Epithelial cell of prostate (primary cell): ENCODE measurements at places on chromosomes 5 and 9.
A peak's percentile ranks its signal among the peaks of the same experiment; 100 is the strongest.

DNA sequence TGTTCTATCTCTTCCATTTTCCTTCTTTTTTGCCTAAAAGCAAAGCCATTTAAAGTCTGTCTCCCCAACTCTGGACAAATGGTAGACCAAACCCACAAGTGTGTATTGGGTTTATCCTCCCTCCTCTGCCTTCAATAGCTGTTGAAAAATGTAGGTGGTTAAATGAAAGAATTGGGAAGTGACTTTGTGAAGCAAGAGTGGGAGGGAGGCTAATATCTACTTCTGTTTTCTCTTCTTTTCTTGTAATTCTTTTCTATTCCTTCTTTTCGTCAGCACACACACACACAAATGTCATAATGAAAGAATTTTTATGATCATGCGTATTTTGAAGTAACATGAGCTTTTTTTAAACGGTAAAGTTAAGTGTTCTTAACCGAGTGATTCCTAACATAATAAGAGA, 3.8 kb downstream of the CCDC152 start:
- DNase-seq, result no peak

DNA sequence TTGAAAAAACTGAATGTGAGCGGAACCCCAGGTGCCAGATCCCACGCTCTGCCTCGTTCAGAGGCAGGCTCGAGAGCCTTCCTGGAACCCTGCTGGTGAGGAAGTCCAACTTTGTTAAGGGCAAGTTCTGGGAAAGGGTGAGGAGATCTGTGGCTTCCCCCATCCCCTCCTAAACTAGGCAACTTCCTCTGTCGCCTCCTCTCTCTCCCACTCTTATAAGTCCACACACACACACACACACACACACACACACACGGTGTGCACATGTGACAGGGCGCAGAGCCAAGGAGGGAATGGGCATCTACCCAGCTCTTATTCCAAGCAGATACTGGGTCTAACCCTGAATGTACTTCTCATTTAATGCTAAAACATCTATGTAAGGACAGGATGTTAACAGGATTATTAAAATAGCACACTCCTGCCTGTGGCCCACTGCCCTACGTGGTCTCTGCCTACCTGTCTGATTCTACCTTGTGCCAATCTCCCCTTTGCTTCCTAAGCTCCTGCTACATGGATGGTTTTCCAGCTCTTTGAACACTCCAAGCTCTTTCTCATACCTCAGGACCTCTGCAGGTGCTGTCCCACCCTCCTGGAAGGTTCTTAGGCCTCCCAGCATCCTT, 72.4 kb upstream of the FBXW11 start:
- DNase-seq, result no peak

DNA sequence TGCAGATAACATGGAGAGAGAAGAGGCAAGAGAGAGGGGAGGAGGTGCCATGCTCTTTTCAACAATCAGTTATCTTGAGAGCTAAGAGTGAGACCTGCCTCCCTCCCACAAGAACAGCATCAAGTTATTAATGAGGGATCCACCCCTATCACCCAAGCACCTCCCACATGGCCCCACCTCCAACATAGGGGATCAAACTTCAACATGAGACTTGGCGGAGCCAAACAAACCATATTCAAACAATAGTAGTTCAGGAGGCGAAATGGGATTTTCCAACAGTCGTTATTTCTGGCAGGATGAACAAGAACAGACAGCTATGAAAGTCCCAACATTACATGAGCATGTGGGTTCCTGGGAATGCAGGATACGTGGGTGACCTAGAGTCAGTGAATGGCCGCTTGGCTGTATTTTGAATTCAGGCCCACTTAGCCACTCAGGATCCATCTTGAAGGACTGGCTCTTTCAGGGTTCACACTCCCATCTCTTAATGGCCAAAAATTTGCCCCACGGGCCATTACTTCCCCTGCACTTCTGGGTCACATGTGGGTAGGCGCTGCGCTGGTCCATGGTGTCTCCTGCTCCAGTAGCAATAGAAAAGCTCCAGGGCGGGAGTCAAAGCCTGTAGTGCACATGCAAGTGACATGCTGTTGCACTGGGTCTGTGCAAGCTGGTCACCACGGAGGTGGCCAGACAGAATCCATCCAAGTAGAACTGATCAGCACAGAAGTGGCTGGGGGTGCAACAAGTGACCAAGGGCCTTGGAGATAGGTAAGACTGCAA, 7.1 kb upstream of the FAF2 start:
- no peak for DNase-seq

DNA sequence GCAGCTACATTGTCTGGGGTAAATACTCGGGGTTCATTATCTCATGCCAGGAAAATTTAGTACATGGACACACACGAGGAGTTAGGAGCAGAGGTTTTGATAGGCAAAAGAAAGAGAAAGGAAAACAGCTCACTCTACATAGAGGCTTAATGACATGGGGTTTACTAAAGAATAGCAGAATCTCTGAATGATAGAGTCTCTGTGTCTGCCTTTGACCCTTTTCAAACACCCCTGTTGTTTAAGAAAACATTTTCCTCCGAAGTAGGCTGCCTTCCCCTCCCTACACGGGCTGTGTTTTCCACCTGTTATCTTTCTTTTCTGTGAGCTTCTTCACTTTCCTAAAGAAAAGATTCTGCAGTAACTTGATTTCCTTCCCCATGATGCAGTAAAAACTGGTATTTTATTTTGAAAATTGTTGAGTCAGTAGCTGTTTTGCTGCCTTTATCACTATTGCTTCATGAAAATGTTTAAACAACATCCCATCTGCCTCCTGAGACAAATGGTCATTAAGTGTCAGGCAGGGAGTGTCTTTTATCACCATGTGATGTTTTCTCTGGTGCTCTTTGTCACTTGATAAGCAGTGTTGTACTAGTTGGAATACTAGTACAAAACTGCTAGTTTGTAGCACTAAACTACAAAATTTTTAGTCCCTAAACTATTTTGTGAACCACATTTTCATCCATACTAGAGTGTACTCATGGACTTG, 76.6 kb downstream of the PPIC start:
- DNase-seq, result no peak

DNA sequence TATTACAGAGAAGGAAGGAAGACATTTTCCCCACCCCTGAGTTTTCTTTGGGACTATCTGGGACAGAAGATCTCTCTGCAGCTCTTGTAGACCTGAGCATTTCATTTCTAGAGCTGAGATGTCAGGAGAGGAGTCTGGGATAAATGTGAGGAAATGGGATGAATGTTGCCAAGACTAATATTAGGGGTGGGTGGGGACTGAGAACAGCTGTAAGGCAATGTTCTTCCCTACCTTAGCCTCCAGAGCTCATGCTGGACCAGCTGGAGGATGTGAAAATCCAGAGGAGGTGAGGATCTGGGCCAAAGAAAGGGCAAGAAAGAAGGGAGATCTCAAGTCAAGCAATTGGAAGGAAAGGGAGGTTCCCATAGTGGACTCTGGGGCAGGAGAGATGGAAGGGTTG, 23.1 kb upstream of the FOXD1 start:
- DNase-seq, result no peak

DNA sequence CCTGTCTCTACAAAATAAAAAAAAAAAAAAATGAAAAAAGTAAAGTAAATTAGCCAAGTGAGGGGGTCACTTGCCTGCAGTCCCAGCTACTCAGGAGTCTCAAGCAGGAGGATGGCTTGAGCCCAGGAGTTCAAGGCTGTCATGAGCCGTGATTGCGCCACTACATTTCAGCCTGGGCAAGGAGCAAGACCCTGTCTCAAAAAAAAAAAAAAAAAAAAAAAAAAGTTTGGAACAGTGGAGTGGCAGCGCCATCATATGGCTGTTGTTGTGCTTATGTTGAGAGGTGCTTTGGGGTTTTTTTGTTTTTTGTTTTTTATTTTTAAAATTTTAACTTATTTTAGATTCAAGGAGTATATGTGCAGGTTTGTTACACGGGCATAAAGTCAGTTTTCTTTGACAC, 3.6 kb downstream of the BRIX1 start:
- no peak for DNase-seq

GRCh38 chr9:18771011-18771410, 262.0 kb downstream of the SAXO1 start:
- DNase-seq, result no peak

DNA sequence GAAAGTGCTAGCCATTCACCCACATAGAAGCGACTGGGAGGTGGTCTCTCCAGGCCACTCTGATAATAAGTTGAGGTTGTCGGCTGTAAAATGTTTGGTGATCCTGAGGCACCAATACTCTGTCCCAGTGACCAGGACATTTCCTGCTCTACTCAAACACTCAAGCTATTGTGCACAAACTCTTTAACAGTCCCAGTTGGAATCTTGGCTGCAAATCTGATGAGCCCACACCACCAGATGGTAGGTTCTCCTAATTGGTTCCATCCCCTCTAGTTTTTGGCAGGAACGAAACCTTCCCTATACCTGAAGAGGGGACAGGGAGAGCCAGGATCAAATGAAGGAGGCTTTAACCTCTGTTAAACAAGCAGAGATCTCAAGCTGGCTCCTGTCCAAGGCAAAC, 14.3 kb downstream of the GRIA1 start:
- no peak for DNase-seq

DNA sequence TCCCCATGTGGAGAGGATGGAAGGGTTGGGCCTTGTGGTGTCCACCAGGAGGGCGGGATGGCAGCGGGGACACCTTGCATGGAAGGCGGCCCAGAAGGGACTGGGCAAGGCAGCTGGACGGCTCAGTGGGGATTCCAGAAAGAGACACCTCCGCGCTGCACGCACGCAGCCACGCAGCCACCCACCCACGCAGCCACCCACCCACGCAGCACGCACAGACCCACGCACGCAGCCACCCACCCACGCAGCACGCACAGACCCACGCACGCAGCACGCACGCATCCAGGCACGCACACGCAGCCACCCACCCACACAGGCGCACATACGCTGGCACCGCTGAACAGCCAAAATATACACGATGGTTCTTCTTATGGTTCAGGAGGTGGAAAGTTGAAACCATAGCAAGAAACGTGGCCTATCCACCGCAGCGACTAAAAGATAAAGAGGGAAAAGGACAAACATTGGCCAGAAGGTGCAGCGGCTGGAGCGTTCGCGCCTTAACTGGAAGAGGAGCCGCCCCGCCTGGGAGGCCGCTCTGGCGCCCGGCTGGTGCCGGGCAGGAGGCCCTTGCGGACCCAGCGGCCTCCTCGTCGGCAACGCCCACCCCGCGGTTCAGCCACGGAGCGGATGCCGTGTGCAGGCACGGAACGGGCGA, 22.2 kb upstream of the EXOC3 start:
- DNase-seq, result no peak

DNA sequence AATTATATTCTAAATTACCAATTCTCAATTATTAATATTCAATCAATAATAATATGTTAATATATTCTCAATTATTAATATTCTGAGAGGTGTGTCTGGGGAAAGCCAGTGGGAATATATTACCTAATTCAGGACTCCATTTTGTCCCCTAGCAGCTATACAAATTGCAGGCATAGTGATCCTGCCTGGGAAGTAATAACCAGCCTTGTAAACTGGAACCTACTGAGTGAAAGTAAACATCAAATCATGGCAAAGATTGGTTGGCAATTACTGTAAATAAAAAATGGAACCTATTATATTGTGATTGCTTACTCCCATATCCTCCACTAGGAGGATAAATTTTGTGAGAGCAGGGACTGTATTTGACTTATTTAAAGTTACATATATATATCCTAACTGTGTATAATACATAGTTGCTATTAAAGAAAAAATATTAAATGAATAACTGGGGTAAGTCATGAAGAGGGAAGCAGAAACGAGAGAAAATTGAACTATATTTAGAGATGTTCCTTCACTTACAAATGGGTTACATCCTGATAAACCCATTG, 150.5 kb upstream of the ELL2 start:
- DNase-seq, result no peak

- DNase-seq, result peak; percentile 68
Observed at GRCh38 chr5:125484272-125484741, 737.9 kb upstream of the ZNF608 start.

- no peak for DNase-seq
Observed at GRCh38 chr9:2120926-2121689, 106.0 kb downstream of the SMARCA2 start.
